RPMI8226 (cell line): ENCODE measurements at places on chromosomes 5 and 9.

GRCh38 chr5:79962575-79963222 lies 28.4 kb downstream of the MTX3 start:
- no peak for DNase-seq

GRCh38 chr5:30040488-30041118 lies 1152.9 kb upstream of the CDH6 start:
- DNase-seq = peak; percentile 66

DNA sequence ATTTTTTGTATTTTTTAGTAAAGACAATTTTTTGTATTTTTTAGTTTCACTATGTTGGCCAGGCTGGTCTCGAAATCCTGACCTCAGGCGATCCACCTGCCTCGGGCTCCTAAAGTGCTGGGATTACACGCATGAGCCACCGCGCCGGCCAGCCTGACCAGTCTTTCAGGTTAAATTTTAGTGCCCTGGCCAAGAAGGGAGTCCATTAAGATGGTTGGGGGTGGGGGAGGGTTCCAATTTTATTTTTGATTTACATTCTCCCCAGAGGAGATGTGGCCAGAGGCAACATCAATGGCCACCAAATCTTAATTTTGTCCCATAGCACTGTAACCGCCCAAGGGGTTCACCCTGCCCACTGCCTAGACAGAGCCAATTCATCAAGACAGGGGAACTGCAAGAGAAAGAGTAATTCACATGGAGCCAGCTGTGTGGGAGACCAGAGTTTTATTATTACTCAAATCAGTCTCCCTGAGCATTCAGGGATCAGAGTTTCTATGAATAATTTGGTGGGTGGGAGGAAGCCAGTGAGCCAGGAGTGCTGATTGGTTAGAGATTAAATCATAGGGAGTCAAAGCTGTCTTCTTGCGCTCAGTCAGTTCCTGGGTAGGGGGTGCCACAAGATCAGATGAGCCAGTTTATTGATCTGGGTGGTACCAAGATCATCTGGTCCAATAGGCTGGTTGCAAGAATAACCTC lies 24.7 kb downstream of the TBCA start:
- DNase-seq = no peak

GRCh38 chr9:130235558-130236435 lies 29.8 kb upstream of the HMCN2 start:
- peak; percentile 70 for DNase-seq

DNA sequence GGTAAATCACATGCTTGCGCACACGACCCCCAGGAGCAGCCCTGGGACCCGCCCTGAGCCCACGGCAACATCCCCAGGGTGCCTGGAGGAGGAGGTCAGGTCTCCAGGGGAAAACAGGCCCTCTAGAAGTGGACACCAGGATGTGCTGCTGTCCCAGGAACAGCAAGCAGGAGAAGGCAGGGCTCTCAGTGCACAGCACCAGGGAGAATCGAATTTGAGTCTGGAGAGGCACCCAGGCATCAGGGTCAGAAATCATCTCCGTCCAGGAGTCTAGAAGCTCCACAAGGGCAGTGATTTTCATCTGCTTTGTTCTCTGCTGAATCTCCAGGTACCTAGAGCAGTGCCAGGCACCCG lies 93.6 kb downstream of the PAX5 start:
- no peak for DNase-seq

DNA sequence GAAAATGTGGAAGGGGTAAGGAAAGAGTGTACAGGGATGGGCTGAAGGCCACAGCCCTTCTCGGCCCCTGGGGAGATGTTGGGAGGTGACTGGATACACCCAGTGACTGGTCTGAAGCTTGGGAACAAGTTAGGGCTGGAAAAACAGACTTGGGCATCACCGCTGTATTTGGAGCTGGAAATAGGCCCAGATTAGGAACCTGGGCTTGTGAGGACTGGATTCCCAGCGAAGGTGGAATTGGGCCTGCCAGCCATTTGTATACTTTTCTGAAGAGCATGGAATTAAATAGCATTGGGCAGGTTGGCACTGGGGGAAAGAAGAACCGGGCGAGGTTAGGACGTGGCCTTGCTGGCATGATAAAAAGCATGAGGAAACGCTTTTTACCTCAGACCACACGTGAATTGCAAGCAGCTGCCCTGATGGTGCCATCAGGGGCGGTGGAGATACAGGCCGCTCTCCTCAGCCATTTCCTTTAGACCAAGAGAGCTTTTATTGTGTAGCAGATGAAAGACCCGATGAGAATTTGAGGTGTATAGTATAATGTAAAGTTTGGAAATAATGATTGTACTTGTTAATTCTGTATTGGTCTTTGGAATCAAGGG lies 37.8 kb downstream of the OTULIN start:
- DNase-seq = no peak

- no peak for DNase-seq
Measured at GRCh38 chr9:99184110-99184474, 37.6 kb downstream of the ALG2 start.

- peak; percentile 23 for DNase-seq
Measured at GRCh38 chr9:31119890-31120454, 1264.5 kb upstream of the ACO1 start.
